M059J (cell line): ENCODE measurements at places on chromosomes 1 and 21. TPM values are rescaled to one million over a fixed set of nuclear protein-coding genes. Genes with fewer than 3 reads are reported as not detected.
A peak's percentile ranks its signal among the peaks of the same experiment; 100 is the strongest.

- DNase-seq, result peak; percentile 53
Measured at GRCh38 chr1:24919791-24920532, 10.1 kb downstream of the RUNX3 start.

- DNase-seq, result peak; percentile 67
Measured at GRCh38 chr1:243598433-243598832, 251.6 kb downstream of the AKT3 start.

DNA sequence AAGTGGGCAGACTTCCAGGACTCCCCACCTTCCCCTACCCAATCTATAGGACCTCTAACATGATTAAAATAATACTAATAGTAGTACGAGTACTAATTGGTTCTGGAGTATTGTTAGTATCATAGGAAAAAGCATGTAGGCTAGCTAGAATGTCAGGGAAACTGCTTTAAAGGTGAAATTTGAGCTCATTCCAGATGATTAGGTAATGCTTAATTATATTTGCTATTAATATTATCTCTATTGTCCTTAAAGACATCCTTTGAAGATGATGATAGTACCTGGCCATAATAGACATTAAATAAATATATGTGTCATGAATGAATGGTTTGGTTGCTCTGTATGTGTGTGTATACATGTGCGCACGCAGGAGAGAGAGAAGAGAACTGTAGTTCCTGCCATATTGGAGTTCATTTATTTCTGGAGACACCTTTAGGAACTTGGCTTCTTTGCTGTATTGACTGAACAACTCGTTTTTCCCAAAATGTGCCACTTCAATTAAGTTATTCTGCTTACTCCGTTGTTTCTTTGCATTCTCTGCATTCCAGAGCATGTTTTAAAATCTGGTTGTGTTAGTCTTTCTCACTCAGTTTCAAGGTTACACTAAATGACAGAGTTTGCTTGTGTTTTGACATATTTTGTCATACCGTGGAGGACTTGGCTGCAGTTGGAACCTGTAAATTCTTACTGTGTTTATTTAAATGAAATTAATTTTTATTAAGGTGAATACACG is 117.1 kb downstream of the OSBPL9 start:
- peak; percentile 18 for DNase-seq

DNA sequence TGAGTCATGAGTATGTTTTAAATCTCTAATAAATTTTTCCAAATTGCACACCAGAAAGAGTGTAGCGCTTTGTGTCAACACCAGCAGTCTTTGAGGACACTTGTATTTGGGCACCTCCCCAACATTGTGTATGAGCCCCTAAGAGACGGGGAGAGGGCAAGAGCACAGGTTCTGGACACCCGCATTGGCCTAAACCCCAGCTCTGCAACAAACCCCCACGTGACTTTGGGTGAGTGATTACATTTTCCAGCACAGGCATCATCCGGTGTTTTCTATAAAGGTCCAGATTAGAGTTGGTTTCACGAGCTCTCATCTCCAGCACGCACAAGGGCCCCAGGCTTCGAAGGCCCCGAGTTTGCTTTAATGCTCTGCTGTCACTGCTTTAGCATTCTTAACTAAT is 66.3 kb upstream of the SLC45A1 start:
- DNase-seq, result no peak

GRCh38 chr1:162835157-162835899 is 25.6 kb downstream of the CCDC190 start:
- no peak for DNase-seq

GRCh38 chr1:94725566-94725965 is 94.6 kb upstream of the SLC44A3 start:
- DNase-seq, result peak; percentile 98

DNA sequence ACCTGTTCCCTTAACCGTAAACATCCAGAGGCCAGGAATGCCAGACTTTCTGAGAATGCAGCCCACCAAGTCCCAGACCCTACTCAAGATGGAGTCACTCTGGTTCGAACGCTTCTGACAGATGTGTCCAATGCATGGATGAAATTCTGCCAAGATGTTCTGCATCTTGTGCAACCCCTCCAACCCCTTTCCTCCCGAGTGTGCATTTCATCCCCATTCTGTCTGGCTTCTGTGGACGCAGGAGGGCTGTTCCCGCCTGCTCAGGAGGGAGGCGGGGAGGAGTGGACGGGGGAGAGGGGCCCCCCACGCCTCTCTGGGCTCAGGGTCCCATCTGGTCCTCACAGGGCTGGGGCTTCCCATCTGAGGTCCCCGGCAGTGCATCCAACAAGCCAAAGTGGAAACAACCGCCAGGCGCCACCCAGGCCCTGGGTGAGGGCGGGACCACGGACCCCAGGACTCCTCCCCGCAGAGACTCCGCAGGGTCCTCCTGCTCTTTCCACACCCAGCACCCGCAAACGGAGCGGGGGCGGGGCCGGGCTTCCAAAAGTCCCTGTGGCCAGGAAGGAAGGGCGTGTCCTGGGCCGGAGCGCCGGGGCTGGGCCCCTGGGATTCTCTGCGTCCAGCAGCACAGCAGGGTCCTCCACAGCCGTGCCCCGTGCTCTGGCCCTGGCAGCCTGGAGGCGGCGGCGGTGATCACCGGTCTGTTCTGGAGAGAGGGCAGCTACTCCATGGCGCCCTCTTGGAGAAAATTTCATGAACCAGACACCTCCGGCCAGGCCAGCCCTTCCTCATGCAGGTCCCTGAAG is 27.8 kb upstream of the SUMO3 start:
- DNase-seq, result peak; percentile 40

DNA sequence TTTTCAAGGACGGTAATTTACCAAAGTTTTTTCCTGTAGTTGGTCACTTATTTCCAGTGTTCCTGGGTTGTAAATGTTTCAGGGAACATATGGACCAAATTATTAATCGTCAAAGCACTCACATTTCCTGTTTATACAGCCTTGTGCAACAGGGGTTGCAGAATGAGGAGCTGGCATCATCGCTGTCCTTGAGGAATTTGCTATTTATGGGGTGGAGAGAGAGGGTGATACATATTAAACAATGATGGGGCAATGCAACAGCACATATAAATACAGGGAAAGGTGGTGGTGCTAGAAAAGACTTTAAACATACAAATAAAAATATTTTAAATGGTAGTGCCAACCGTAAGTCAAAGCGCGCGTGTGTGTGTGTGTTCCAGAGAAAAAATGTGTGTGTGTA is 369.8 kb downstream of the NPHP4 start:
- no peak for DNase-seq

AMY2A gene
- total RNA-seq, result not detected in 2 replicates

TTC34 gene
- total RNA-seq, result 0.05 and 0.07 TPM in 2 replicates

DNA sequence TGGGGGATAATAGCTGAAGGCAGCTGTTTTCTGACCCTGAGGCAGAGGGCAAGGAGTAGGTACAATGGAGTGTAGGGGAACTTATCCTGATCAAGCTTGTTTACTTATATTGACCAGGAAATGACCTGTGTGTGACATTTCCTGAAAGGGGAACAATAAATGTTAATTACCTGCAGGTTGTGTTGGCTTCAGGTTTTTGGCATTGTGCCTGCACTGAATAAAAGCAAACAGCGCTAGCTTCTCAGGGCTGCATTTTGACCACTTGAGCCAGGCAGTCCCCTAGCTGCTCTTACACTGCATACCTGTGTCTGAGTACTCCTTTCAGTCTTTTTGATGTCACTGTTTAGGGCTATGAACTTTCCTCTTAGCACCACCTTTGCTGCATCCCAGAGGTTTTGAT is 40.6 kb downstream of the DRAM2 start:
- DNase-seq, result no peak

PADI6 gene
- not detected in 2 replicates for total RNA-seq

DNA sequence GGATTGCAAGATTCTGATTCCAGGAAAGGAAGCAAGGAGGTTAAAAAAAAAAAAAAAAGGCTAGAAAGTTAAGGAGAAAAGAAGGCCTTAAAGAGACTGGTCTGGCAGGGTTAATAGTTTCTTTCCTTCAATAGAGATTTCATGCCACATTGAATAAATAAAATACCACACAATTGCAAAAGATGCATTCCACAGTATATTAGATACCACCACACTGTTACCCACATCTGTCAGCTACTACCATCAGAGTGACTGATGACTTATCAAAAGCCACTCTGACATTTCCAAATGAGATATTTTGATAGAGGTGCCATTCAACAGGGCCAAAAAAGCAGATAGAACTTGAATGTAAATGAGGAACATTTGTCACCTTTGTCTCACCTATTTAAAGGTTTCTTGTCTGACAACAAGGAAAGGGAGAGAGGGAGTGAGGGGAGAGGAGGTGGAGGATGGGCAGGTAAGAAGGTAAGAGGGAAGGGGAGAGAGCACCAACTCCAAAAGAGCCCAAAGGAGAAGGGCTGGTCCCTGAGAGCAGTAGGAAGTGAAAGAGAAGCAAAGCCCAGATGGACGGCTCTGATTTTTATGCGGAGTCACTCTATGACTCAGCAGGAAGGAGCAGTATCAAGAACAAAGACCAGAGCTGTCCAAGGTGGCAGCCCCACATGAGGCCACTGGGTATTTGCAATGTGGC is 38.3 kb downstream of the LRRN2 start:
- DNase-seq, result peak; percentile 83

- DNase-seq, result no peak
Measured at GRCh38 chr1:44256762-44257554, 43.7 kb downstream of the DMAP1 start.

DNA sequence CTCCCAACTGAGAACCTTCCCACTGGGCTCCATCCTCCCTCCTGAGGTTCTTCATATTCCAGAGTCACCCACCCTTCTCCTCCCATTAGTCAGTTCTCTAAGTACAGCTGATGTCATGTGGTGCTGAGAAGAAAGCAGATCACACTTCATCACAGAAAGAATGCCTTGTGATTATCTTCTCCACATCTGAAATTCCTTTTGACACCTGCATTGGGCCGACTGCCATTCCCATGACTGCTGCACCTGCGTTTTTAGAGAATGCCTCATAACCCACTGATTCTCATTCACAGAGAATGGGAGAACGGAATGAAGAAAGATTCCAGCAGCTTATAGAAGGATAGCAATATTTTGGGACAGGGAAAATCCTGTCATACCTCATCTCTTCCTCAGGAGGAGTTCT is 14.3 kb downstream of the LEPR start:
- DNase-seq, result no peak

DNA sequence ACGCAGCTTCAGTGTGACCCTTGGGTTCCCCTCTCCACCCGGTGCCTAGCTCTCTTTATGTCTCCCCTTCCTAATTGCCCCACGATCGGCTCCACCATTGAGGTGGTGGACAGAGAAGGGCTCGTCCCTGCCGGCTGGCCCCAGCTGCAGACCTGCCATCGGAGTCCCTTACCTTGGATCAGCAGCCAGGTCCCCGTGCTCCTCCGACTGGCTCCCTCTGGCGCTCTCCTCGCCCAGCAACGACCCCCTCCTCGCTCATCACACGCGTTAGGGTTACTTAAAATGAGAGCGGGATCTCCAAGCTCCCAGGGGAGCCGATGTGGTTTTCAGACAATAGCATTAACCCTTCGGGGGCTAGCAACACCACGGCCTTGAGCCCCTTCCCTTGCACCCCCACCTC is 8.1 kb upstream of the ETV3L start:
- DNase-seq, result no peak

DNA sequence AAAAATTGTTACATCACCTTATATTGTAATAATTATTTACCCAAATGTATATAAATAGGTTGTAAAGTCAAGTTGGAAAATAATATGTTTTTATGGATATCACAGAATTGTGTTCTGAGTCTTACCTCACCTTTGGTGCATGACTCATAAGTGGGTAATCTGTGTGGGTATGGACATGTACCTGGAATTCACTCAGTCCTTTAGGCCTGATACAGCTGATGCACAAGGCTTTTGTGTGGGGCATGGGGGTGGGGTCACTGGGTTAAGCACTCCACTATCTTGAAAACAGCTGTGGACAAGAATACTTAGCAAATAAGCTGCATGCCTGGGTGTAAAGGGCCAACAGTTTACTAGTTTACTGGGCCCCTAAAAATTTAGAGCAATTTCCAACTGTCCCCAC is 34.4 kb downstream of the INKA2 start:
- DNase-seq, result peak; percentile 60

DCDC2B gene
- not detected in 2 replicates for total RNA-seq

- DNase-seq, result peak; percentile 63
Measured at GRCh38 chr1:84753516-84754385, 63.5 kb upstream of the SSX2IP start.

GRCh38 chr1:223180731-223181321 is 37.8 kb upstream of the TLR5 start:
- DNase-seq, result no peak

DNA sequence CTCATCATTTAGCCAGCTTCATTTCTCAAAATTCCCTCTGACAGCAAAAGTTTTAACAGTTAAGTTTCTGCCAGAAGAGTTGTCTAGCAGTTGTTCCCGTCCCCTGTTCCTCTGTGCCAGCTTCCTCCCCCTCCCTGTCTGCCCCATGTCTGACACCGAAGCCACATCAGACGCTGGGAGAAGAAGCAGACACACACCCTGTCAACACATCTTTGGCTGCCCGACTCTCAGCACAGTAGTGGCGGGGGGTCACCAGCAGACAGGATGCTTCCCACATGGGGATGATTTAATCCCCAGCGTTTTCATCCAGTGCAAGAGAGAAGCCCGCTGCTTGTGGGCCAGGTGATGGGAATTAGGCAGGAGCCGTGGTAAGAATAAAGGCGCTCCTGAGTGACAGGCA is 379.4 kb upstream of the RUNX1 start:
- DNase-seq, result peak; percentile 10

GRCh38 chr1:114178936-114179335 is 25.3 kb upstream of the SYT6 start:
- no peak for DNase-seq

RAP1GAP gene
- 1.1 and 1.5 TPM in 2 replicates for total RNA-seq

GRCh38 chr1:201208236-201208635 is 17.6 kb downstream of the IGFN1 start:
- no peak for DNase-seq

PCP4L1 gene
- not detected in 2 replicates for total RNA-seq
